ENCODE measurements at places on chromosomes 7 and 10. TPM values are rescaled to one million over a fixed set of nuclear protein-coding genes. Genes with fewer than 3 reads are reported as not detected.

- no peaks in the 10 kb centered on the region for H3K4me1 ChIP-seq
- DNase-seq: no peak
- H3K27me3 ChIP-seq: no peaks in the 10 kb centered on the region
- H3K36me3 ChIP-seq: no peaks in the 10 kb centered on the region
Observed at GRCh38 chr10:70540789-70541360, 61.7 kb downstream of the PRF1 start.

DNA sequence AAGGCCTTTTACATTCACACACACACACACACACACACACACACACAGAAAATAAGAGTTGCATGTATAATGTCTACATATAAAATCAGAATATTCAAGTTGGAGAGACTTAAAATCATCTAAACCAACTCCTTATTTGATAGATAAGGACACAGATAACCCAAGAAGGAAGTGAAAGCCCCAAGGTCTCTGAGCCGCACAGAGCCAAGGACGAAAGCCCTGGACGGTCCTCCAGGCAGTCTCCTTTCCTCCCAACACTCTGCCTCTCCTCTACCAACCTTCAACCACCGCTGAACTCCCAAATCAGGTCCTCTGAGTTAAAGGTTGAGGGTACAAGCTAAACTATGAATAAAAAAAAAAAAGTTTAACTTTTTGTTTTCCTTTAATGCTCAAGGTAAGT lies 28.2 kb downstream of the UBE2H start:
- no peaks in the 10 kb centered on the region for H3K27me3 ChIP-seq
- peaks cover 27% of the 10 kb centered on the region for H3K4me1 ChIP-seq
- no peak for DNase-seq
- H3K27ac ChIP-seq: no peak overlapping the region
- H3K4me3 ChIP-seq: no peak overlapping the region

DNA sequence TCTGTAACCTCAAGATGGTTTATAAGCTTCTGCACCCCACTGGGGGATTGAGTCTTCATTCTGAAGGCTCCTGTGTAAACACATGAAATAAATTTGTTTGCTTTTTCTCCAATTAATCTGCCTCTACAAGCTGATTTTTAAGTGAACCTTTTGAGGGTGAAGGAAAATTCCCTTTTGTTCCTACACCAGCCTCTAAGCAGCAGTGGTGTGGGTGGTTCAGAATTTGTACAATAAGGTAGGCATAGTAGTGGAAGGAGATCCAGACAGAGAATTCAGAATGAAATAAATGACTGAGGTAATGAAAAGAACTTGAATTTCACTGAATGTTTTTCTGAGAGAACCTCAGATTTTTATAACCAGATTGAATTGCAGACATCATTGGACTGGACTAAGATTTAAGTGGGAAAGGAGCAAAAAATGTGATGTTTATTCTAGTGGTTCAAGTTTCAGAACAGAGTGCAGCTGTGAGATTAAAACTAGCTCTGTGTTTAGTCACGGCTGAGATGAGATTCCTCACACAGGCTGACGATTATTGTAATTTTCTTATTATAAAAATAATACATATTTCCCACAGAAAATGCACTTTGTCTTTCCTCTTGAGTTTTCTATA lies 1162.2 kb downstream of the TYW1 start:
- no peak overlapping the region for H3K4me3 ChIP-seq
- H3K27me3 ChIP-seq: no peaks in the 10 kb centered on the region
- no peak overlapping the region for H3K27ac ChIP-seq
- H3K36me3 ChIP-seq: no peaks in the 10 kb centered on the region

GRCh38 chr10:34001087-34001580 lies 666.7 kb upstream of the NRP1 start:
- H3K27me3 ChIP-seq: no peaks in the 10 kb centered on the region
- no peak overlapping the region for H3K27ac ChIP-seq
- no peaks in the 10 kb centered on the region for H3K4me1 ChIP-seq
- no peak for DNase-seq
- H3K4me3 ChIP-seq: no peak overlapping the region

DNA sequence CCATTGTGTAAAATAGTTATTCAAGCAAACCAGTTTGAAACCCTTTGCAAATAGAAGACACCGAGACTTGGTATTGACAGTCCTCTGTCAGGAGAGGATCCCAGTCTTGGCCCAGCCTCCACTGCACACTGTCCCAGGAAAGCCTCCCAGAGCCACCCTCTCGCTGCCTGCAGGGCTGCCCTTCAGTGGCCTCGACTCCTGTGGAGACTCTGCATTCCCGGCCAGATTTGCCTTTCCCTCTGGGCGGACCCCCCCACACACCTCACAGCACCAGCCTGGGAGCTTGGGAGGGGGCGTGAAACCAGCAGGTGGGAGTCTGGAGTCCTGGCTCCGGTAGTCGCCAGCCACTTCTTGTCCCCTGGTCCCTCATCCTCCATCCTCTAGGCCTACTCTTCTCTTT lies 48.7 kb downstream of the GRK5 start:
- peaks cover 21% of the 10 kb centered on the region for H3K4me1 ChIP-seq
- H3K4me3 ChIP-seq: no peak overlapping the region
- peaks cover 3% of the 10 kb centered on the region for H3K36me3 ChIP-seq
- no peak overlapping the region for H3K27ac ChIP-seq
- no peaks in the 10 kb centered on the region for H3K27me3 ChIP-seq

DNA sequence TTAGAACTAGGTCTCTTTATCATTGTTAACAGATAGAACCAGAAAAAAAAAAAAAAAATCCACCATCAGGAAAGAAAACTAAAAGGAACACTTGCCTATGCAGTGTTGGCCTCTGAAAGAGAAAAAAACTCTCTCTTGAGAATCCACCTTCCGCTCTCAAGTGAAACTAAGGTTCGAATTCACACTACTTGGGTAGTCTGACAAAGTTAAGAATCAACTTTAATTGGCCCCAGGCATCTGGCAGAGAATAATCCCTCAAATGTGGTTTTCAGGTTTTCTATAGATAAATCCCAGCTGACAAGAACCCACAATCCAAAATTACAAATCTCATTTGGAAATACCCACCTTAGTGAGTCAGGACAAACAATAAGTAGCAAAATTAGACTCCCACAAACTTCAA lies 199.7 kb upstream of the LRRN3 start:
- H3K27ac ChIP-seq: peak overlapping the region; percentile 51
- no peaks in the 10 kb centered on the region for H3K27me3 ChIP-seq
- peak overlapping the region; percentile 10 for H3K4me3 ChIP-seq
- no peak for DNase-seq

GRCh38 chr7:35848725-35849124 lies 47.9 kb downstream of the SEPTIN7 start:
- no peak overlapping the region for H3K4me3 ChIP-seq
- DNase-seq: no peak
- H3K36me3 ChIP-seq: peaks cover 52% of the 10 kb centered on the region
- H3K4me1 ChIP-seq: peaks cover 39% of the 10 kb centered on the region
- no peaks in the 10 kb centered on the region for H3K27me3 ChIP-seq

Gene CLEC2L
- total RNA-seq: not detected

Gene SPDYE5
- total RNA-seq: not detected

Gene MORN4
- 3.0 TPM for total RNA-seq

Gene NXPH1
- not detected for total RNA-seq

Data from activated naive CD8-positive, alpha-beta T cell treated with anti-CD3 and anti-CD28 coated beads for 36 hours (primary cell).